Activated CD4-positive, alpha-beta T cell treated with anti-CD3 and anti-CD28 coated beads, Interleukin-2, amount 50 U/mL, for 24 hours (primary cell): ENCODE measurements at places on chromosomes 5 and 9.

DNA sequence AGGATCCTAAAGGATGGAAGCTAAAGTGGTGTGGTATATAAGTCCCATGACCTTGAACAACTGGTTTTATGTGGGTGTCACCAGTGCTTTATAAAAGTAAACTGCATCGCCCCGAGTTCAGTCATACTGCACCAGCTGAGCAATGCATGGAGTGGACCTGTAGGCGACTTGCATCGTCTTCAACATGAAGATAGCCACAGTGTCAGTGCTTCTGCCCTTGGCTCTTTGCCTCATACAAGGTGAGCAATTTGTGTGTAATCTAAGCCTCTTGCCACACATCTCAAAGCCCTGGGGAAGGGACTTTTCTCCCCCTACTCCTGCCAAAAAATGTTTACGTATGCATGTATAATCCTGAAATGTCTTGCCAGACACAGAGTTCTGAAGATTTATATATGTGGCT is at the start of gene SPINK5:
Gene SPINK5 (plus strand): TSS at position 120 of the 400 bp plus-strand sequence. CDS start 65 bp downstream, at position 185.
- no peak for DNase-seq

GRCh38 chr5:135829681-135830383 is 4.6 kb upstream of the SLC25A48 start:
- DNase-seq, result no peak

DNA sequence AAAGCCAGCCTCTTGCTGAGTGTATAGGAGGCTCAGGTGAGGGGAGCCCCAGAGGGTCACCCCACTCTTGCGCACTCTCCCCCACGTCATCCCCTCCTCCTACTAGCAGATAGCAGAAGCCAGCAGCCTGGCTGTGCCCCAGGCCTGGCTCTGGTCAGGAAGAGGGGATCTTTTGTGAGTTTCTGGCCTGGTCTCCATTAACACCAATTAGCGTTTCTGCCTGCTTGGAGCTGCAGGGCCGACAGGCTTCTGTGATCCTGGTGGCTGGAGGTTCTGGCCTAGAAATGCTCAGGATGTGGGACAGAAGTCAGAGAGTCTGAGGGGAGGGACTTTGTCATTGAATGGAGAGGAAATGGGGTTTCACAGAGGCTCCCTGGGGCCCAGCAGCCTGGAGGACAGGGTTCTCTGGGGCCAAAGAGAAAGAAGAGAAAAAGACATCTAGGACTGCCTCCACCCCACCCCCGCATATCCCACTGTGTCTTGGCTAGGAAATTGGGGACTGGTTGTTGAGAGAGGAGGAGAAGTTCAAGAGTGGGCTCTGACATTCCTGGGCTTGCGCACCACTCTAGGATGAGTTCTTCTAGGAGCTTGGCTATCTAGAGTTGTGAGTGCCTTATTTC is 47.5 kb upstream of the ARAP3 start:
- DNase-seq, result no peak

GRCh38 chr9:38445154-38446043 is 21.1 kb upstream of the IGFBPL1 start:
- no peak for DNase-seq

GRCh38 chr5:73728493-73729273 is 102.7 kb downstream of the ARHGEF28 start:
- no peak for DNase-seq

- no peak for DNase-seq
These were observed 70.5 kb downstream of the FOCAD start for GRCh38 chr9:20754556-20754955.

DNA sequence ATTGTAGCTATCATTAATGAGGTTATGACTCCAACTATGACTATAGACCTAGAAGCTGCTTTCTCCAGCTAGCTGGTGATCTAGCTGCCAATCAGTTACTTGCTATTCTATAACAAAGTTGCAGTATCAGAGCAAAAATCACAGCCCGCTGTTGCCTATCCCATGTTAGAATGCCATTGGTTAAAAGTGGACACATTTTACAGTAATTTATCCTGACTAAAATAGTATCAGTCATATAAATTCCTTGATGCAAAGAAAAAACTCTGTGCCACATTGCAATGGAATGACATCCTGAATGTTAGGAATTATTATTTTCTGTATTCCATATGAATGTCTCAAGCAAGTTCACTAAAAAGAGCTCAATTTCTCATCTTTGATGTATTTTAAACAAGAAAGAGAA is 626.5 kb downstream of the PDE4D start:
- no peak for DNase-seq

- DNase-seq, result no peak
These were observed 273.5 kb downstream of the SLF1 start for GRCh38 chr5:94891972-94892371.

DNA sequence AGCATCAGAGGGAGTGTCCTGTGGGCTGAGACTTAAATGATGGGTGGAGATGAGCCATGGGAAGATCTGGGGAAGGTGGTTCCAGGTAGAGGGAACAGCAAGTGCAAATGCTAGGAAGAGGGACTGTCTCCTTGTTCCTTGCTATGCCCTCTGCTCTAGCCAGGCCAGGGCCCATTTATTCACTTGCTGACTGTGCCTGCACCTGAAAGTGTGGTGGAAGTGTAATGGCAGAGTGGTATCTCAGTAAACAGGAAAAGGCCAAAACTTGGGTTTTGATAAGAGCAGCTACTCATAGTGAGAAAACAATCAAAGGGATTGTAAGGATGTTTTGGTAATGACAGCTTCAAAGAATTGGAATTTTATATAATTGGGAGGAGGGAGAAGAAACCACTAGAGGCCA is 32.4 kb downstream of the TLE4 start:
- DNase-seq, result no peak

- DNase-seq, result no peak
These were observed 40.2 kb downstream of the MEF2C start for GRCh38 chr5:88842784-88843183.

- no peak for DNase-seq
These were observed 2.4 kb upstream of the PTPN3 start for GRCh38 chr9:109500421-109500974.

DNA sequence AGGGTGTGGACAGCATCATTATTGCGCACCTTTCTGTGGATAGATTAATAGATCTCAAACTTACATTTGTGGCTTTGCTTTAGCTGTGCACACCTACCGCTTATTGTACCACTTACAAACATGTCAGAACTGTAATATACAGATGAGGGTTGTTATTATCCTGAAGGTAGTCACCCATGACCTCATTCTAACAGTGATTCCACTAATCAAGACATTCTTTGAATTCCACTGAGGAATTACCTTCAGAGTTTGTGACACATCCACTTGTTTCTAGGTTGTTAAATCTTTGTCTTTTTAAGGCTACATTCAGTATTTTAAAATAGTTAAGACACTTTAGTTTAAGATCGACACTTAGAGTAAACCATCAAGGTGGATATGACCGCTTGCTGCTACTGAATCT is 7.8 kb downstream of the KCNV2 start:
- no peak for DNase-seq

GRCh38 chr5:144778561-144778960 is 607.9 kb downstream of the KCTD16 start:
- no peak for DNase-seq

GRCh38 chr5:80686757-80687156 is 32.0 kb upstream of the DHFR start:
- no peak for DNase-seq

- DNase-seq, result no peak
These were observed 320.1 kb upstream of the TARS1 start for GRCh38 chr5:33120671-33121070.

DNA sequence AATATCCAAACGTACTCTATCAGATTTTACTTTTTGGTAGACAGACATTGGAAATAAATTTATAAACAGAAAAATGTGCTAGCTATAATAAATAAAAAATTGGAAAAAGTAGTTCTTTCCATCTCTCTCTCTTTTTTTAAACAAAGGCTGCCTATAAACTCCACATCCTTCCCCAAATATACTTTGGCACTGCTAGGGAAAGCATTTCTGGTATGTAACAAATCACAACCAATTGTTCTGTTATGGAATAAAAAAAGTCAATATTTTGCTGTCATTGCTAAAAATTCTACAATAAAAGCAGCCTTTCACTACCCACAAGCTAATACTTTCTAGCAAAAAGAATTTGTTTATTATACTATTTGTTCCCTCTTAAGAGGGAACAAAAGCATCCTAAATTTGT is 169.2 kb upstream of the TARS1 start:
- no peak for DNase-seq

GRCh38 chr5:145340099-145340498 is 495.0 kb downstream of the PRELID2 start:
- DNase-seq, result no peak

GRCh38 chr5:42881416-42882117 is 69.9 kb upstream of the SELENOP start:
- DNase-seq, result no peak

GRCh38 chr9:90801241-90801972 is at the start of gene SYK:
SYK (plus strand) TSS chr9:90801819; CDS start chr9:90843899, 42,080 bp downstream.
- DNase-seq, result no peak

GRCh38 chr9:130319944-130320712 is 54.6 kb downstream of the HMCN2 start:
- DNase-seq, result no peak

DNA sequence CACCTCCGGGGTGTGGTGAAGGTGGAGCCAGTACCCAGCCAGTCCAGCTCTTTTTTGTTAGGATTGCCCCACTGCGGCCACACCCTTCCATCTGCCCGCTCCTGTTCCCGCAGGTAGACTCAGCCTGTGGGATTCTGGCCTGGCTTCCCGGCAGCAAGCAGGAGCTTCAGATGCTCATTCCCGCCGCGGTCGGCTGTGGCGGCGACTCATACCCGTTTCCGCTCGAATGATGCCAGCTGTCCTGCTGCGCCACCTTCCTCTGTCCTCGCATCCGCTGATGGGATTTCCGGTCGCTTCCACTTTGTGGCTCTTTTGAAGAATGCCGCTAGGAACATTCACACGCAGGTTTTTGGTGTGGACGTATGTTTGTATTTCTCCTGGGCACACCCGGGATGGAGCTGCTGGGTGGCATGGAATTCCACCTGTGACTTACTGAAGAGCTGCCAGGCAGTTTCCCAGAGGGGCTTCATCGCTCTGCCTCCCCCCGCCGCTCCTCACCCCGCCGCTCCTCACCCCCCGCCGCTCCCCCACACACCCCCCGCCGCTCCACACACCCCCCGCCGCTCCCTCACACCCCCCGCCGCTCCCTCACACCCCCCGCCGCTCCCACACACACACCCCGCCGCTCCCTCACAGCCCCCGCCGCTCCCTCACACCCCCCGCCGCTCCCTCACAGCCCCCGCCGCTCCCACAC is 60.3 kb downstream of the TENT4A start:
- no peak for DNase-seq

DNA sequence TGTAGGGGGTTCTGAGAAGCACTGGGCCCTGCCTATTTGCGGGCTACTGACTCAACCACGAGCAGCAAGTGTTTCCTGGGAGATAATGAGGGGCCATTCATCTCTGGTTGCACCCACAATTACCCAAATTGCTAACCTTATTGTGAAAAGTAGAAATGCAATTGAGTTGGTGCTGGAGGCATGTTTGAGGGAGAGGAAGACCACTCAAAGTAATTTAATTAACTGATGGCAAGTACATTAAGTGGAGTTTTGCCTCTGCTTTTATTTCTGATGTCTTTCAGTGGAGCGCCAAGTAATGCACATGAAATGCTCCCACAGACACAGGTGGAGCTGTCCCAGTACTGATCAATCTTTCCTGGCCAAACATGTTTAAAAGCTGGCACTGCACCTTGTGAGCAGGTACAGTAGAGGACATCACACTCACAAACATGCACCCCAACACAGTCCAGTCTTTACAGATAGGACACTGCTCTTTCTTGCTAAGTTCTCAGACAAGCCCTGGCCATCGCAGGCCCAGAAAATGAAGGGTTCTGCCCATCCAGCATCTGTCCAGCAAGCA is 195.4 kb downstream of the HSPA4 start:
- DNase-seq, result no peak

GRCh38 chr5:160605266-160605665 is 183.6 kb downstream of the PTTG1 start:
- DNase-seq, result no peak

DNA sequence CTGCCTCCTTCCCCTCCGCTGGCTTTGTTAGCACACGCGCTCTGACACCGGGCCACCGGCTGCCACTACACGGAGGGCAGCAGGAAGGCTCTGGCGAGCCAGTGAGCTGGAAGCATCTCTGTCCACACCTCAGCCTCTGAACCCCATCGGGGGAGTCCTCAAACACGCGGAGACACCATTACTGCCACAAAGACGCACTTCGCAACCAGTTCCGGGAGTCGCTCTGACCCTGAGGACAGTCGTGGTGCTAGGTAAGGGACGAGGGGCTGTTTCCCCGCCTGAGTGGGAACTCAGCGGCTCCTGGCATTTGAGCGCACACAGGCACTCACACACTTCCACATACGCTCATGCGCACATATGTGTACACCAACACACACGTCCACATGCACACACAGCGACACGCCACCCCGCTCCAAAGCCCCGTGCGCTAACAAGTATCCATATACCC is 160.0 kb downstream of the C9orf152 start:
- DNase-seq, result no peak

GRCh38 chr5:164679461-164679860 is 1174.0 kb downstream of the MAT2B start:
- no peak for DNase-seq

DNA sequence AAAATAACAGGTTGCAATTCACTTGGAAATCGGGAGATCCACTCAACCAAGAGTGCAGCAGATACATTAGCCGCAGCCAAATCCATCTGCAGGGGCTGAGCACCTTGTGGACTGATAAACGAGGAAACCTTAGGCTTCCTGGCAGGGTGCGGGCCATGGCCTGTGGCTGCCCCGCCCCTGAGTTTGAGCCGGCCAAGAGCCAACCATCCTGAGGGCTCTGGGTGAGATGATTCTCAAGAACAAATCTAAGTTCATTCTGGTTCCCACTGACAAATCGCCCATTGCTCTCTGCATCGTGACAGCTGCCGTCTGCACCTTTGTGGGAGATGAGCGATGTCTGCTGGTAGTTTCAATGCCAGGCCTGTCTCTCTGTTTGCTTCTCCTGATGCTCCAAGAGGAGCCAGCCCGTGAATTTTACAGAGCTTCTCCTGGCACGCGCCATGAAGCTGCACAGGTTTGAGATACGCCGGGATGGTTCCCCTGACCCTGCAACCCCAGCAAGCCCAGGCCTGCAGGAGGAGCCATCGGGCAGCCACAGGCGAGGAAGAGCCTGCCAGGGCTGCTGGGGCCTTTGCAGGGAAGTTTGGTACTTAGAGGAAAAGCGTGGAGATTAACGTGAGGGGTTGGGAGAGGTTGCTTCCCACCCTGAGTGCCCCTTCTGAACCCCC is 154.0 kb downstream of the OLFM1 start:
- no peak for DNase-seq

DNA sequence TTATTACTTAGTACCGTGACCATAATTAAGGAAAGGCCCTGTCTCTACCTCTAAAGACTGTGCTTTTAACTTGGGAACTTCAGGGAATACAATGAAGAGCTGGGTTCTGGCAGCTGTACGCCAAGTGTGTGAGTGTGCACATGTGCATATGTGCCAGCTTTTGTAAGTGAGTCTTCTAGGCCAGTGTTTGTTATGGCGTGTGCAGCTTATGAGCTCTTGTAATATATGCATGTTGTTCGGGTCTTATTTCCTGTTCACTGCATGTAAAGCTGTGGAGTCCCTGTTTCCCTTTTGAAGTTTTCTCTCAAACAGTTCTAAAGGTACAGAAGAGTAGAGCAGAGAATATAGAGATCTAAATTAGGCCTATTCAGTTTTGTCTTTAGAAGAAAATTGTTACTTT is 30.5 kb downstream of the TGFBR1 start:
- DNase-seq, result no peak
